CD4-positive, alpha-beta T cell treated with Interleukin-6 at 100 ng/mL for 8 hours (primary cell): ENCODE measurements at places on chromosomes 4 and X.

GRCh38 chr4:21898101-21898500 is 50.5 kb downstream of the KCNIP4 start:
- DNase-seq: no peak

DNA sequence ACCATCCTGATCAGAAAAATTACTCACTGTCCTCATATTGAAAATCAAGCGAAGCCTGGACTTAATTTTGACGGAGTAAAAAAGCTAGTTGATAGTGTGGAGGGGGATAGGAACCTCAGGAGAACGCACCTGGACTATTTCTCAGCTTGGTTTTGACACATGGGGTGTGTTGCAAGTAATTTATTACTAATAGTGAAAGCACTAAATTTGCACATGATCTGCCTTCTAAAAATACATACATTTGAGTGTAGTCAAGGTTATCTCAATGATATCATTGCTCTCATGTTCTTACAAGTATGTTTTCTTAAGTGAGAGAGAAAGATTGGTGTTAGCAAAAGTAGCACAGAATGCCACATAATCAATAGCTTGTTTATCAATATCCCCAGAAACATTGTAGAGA is 29.5 kb downstream of the LRIT3 start:
- DNase-seq: no peak

DNA sequence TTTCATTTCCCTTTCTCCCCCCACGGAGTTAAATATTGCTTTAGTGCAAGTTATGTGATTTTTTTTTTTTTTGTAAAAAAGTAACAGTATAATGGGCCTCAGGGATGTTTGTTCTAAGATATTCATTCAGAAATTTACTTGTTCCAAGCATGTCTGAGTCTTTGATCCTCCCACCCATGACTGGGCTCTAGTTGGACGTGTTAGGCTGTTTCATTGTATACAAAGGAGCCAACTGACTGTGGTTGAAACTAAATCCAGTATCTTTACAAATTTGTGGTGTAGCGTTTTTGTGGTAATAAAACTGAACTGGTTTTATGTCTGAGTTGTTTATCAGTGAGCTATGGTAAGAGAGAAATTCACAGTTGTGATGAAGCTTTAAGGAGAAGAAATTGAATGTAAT is 74.1 kb downstream of the DOCK11 start:
- no peak for DNase-seq

DNA sequence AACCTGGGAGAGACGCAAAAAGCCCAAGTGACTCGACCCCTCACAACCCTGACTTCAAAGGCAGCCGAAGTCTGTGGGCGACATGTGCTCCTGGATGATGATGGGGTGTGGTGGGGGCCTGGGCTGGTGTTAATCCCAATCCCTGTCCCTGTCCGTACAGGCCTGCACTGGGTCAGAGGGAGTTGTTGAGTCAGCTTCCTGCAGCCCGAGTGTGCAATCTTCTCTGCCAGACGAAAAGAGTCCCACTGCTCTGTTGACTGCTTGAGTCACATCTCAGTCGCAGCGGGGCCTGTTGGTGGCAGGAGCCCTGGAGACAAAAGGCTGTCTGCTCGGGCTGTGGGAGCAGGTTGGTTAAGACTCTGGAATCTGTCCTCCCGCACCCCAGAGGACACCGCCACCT is 10.3 kb downstream of the FAM3A start:
- no peak for DNase-seq

- DNase-seq: no peak
These were observed 170.2 kb upstream of the F9 start for GRCh38 chrX:139360356-139360755.

DNA sequence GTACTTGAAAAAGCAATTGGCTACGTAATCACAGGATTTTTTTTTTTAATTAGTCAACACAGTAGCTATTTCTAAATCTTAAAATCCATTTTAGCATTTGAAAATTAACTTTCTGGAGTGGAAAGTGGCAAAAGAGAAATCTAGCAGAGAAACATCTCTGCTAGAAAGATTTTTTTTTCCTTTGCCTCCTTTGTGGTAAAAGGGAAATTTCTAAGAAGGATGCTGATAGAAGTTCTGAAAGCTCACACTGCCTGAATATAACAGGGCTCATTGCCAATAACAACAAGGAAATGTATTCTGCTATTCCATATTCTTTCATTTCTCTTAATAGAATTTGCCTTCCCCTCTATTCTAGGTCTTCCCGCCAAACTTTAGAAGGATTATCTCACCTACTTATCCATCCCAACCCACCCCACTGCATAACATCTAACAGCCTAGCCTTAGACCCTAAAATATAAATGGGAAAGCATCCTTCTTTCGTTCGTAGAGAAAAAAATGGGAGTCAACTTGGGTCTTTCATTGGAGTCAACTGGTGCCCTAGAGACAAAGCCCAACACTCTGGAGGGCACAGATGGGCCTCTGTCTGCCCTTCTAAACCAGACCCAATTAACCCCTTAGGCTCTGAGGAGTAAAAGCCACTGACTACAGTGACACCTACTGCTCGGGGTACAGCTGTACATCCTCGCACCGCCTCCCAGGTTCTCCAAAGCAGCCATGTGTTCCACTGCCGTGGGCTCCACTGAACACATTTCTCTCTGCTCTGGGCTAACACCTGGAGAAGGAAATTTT is 103.9 kb downstream of the MAML3 start:
- no peak for DNase-seq

DNA sequence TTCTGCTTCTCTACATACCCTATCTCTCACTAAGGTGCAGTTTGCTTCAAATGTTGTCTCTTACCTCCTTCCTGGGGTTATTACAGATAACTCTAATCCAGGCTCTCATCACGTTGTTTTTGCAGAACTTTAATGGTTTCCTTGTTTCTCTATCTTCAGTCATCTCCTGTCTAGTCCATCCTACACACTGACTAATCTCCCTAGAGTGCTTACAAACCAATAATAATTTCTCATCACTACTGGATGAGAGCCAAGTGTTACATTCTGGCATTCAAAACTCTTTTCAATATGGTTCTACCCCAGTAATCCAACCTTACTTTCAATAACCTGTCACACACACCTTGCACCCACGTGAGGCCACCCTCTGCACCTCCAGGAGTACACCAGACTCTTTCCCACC is 86.1 kb downstream of the SYNPO2 start:
- DNase-seq: no peak

GRCh38 chrX:120768681-120769080 is 107.0 kb downstream of the CT47B1 start:
- DNase-seq: no peak

- no peak for DNase-seq
These were observed 60.1 kb upstream of the ATP8A1 start for GRCh38 chr4:42716996-42717395.

DNA sequence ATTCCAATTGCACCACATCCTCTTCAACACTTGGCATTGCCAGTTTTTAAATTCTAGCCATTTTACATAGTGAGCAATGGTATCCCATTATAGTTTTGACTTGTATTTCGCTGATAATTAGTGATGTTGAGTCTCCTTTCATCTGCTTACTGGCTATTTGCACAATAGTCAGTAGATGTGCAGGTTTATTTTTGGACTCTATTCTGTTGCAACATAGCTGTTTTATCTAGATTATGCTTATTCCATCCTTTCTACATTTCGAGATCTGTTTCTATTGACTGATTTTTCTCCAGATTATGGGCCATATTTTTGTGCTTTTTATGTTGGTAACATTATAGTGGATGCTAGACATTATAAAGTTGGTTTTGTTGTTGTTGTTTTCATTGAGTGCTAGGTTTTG is 106.1 kb downstream of the WWC2 start:
- no peak for DNase-seq

- DNase-seq: no peak
These were observed 100.6 kb upstream of the PNPLA4 start for GRCh38 chrX:8027827-8028226.

- DNase-seq: no peak
These were observed 92.3 kb upstream of the SLC7A11 start for GRCh38 chr4:138334346-138335016.

DNA sequence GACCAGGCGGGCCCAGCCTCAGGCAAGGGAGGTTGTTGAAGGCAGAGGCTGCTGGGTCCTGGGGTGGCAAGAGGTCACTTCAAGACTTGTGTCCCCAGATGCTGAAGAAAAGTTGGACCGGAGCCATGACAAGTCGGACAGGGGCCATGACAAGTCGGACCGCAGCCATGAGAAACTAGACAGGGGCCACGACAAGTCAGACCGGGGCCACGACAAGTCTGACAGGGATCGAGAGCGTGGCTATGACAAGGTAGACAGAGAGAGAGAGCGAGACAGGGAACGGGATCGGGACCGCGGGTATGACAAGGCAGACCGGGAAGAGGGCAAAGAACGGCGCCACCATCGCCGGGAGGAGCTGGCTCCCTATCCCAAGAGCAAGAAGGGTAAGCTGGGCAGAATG is 4.4 kb downstream of the PQBP1 start:
- DNase-seq: no peak

GRCh38 chr4:169185133-169185956 is 85.4 kb downstream of the SH3RF1 start:
- no peak for DNase-seq

DNA sequence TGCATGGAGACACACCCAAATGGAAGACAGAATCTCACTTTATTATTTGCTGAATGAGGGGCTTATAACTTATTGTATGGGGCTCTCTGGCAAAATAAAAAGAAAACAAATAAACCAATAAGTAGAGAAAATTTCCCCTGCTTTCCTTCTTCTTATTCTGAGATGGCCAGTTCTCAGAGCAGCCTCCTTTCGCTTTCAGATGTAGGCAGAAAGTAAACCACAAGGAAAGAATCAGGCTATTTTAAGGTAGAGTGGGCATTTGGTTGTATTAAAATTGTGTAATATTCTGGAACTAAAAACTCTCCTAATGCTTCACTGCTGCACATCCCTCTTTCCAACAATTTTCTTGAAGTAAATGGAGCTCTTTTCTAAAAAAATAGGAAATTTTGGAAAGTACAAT is 241.8 kb downstream of the GALNTL6 start:
- no peak for DNase-seq

DNA sequence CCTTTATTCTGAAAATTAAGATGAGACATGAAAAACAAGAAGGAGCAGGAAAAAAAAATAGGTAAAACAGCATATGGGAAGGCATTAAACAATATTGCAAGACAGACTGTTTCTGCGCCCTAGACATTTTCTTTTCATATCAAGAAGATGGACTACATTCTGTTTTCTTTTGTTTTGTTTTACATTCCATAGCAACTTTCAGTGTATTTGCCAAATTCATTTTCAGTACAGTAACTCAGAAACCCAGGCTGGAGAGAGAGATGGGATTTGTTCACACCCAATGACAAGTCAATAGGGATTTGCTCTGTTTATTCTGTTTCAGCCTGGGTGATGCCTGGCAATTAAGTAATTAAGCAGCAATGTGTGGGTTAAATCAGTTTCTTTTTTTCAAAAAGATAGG is 892.8 kb upstream of the DIAPH2 start:
- DNase-seq: no peak

- no peak for DNase-seq
These were observed 421.3 kb downstream of the BCOR start for GRCh38 chrX:39676434-39676833.
